Sigmoid colon (tissue), 7 donors: ENCODE measurements at places on chromosomes 1 and 21. TPM values are rescaled to one million over a fixed set of nuclear protein-coding genes. Genes with fewer than 3 reads are reported as not detected.

DNA sequence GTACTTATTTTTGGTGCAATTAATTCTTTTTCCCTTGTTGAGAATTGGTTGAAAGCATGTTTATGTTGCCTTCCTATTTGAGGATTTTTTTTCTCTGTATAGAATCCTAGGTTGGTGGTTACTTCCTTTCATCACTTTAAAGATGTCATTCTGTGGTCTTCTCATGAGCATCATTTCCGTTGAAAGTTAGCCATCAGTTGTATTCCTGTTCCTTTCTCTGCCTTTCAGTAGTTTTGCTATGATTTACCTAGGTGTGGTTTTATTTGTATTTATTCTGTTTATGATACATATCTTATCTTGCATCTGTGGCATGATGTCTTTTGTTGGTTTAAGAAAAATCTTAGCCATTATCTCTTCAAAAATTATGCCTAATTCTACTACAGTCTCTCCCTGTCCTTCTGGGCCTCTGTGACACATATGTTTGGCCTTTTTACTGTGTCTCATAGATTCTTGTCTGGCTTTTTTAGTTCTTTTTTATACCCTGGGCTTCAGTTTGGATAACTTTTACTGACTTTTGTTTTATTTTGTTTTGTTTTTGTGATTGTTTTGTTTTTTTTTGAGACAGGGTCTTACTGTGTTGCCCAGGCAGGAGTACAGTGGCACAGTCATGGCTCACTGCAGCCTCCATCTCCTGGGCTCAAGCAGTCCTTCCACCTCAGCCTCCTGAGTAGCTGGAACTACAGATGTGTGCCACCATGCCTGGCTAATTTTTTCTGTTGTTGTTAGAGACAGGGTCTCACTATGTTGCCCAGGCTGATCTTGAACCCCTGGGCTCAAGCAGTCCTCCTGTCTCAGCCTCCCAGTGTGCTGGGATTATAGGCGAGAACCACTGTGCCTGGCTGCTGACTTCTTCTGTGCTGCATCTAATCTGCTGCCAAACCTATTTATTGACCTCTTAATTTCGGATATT lies 24.1 kb downstream of the PTGFRN start:
- DNase-seq = peak; percentile 44

DNA sequence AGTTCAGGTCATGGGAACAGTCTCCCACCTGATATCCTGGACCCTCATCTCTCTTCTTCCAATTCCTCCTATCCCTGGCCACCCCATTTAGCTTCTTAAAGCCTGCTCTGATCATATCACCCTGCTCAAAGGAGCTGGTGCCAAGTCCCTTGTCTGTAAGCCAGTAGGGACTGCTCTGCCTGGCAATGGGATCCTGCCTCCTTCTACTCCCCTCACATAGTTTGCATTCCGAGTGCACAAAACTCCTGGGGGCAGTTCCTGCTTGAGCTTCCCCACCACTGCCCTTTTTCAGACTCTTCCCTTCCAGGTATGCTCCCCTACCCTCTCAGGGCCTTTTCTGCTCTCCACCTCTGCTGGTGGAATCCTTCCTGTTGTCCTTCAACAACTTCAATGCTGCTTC lies 48.1 kb downstream of the NGF start:
- no peak for DNase-seq

SPATA21 gene
- not detected for total RNA-seq

DNA sequence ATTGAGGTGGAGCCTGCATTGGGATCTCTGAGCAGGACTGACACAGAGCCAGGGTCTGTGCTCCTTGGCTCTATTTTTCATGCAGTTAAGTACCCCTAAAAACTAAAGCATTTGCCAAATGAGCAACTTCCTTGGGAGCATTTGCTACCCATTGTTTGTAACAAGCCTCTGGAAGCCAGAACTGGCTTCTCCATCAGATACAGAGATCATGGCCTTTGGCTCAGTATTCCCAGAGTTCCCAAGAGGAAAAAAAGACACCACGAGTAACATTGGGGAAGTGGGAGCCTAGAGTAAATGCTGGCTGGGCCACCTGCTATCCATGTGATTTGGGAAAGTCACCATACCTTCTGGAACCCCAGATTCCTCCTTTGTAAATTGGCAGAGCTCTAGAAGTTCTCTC lies 44.8 kb downstream of the OPTC start:
- no peak for DNase-seq

DNA sequence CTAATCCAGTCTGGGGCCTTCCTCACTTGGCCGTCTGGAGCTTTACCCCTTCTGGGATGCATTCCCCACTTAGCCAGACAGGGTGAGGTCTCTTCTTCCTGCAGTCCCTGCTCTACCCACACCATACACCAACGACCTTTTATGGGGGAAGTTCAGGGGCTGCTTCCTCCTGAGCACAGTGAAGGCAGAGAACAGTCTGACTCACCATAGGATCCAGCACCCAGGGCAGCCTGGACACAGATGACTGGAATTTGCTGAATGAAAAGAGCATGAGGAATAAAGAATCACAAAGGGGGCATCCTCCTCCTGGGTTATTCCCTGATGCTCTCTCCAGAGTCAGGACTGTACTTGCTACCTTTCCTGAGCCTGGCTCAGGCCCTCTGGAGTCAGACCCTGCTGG lies 4.6 kb upstream of the FOXE3 start:
- DNase-seq = no peak

GPR157 gene
- 1.6 TPM for total RNA-seq

DNA sequence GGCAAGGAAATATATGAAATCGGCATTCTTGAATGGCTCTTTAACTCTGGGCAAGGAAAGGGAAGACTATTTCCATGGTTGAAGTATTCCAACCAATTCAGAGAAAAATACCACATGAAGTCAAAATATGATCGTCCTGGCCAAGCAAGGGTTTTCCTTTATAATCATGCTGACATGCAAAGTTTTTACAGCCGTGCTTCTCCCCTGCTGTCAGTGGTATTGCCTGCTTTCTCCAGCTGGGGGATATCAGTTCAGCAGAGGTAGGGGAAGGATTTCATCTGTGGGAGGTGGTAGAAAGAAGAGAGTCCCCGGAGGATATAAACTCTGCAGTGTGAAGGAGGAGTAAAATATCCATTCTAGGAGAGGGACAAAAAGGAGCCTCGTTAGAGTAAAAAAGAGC lies 322.8 kb downstream of the PAPPA2 start:
- no peak for DNase-seq
